Activated naive CD8-positive, alpha-beta T cell treated with anti-CD3 and anti-CD28 coated beads, Interleukin-2, amount 10 ng/mL, durations not matched to agents 7 days and 5 days (primary cell): ENCODE measurements at places on chromosomes 13 and 19. TPM values are rescaled to one million over a fixed set of nuclear protein-coding genes. Genes with fewer than 3 reads are reported as not detected.

The CYP4F11 gene
- not detected for total RNA-seq

DNA sequence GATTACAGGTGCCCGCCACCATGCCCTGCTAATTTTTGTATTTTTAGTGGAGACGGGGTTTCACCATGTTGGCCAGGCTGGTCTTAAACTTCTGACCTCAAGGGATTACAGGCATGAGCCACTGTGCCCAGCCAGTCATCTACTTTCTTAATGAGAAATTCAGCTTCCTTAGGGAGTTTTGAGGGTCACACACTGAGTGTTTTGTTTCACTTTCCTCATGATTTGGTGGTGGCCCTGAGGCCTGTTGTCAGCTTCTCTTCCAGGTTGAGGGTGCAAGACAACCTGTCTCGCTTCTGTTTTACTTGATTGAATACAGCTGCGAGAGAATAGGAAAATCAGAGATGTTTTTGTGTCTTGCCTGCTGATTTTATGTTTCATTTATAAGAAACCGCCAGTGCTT lies 9.9 kb downstream of the FRY start:
- no peak overlapping the region for H3K27ac ChIP-seq
- no peak overlapping the region for H3K4me3 ChIP-seq
- H3K36me3 ChIP-seq, result peaks cover 4% of the 10 kb centered on the region
- peaks cover 26% of the 10 kb centered on the region for H3K4me1 ChIP-seq

The COMP gene
- not detected for total RNA-seq

DNA sequence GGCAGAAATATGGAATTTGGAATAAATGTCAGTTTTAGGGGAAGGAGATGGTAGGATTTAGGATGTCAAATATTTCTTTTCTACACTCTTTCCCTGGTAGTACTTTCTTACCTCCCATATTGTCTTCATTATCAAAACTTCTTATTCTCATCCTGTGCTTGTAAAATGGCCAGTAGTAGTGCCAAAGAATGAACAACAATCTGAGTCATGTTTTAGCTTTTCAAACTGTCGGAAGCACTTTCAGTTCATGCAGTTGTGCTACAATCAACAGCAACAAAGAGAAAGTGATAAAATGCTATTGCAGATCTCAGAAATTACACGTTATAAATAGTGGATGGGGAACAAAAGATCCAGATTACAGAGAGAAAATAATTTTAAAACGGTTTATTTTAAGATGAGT lies 193.7 kb upstream of the RXFP2 start:
- H3K27ac ChIP-seq, result no peak overlapping the region
- H3K4me1 ChIP-seq, result no peaks in the 10 kb centered on the region
- no peaks in the 10 kb centered on the region for H3K36me3 ChIP-seq
- no peak overlapping the region for H3K4me3 ChIP-seq
- no peaks in the 10 kb centered on the region for H3K27me3 ChIP-seq

DNA sequence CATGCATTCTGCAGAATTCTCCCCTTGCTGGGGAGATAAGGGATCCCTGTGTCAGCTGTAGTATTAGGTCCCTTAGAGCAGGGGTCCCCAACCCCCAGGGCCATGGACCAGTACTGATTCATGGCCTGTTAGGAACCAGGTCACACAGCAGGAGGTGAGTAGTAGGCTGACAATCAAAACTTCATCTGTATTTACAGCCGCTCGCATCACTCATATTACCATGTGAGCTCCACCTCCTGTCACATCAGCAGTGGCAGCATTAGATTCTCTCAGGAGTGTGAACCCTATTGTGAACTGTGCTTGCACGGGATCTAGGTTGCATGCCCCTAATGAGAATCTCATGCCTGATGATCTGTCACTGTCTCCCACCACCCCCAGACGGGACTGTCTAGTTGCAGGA lies 37.9 kb downstream of the CPAMD8 start:
- H3K27ac ChIP-seq, result no peak overlapping the region
- no peak overlapping the region for H3K4me3 ChIP-seq
- peaks cover 8% of the 10 kb centered on the region for H3K27me3 ChIP-seq
- H3K4me1 ChIP-seq, result no peaks in the 10 kb centered on the region
- no peaks in the 10 kb centered on the region for H3K36me3 ChIP-seq
